Liver (tissue), 10 donors: ENCODE measurements at places on chromosomes 16 and 17.

- DNase-seq, result no peak
These were observed 80.8 kb downstream of the OMG start for GRCh38 chr17:31216031-31216751.

DNA sequence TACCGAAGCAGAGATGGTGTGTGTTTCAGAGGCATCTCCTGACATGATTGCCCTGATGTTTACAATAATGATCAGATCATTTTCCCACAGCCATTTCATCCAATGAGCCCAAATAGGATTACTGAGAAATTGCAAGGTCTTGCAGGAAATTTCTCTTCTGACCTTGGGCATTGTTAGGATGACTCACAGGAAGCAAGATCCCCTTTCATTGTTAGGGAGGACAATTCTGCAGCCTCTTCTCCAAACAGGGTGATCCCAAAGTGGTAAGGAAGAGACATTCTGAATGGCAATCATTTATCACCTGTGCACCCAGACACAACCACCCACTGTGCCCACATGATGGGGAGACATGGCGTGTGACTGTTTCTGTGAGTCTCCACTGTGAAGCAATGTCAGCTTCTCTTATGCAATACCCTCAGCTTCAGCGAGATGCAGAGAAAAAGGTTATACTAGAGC lies 306.7 kb upstream of the XYLT1 start:
- no peak for DNase-seq

DNA sequence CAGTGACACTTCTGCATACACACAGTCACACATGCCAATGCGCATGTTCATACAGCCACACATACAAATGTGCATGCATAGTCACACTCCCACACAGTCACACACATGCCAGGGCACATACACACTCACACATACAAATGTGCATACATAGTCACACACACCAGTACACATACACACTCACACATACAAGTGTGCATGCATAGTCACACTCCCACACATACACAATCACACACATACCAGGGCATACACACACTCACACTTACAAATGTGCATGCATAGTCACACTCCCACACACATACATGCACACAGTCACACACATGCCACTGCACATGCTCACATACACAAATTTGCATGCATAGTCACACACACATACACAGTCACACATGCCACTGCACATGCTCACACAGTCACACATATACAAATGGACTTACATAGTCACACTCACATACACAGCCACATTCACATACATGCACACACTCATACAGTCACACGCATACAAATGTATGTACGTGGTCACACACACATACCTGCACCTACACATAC lies 84.2 kb downstream of the SOCS1 start:
- DNase-seq, result no peak

DNA sequence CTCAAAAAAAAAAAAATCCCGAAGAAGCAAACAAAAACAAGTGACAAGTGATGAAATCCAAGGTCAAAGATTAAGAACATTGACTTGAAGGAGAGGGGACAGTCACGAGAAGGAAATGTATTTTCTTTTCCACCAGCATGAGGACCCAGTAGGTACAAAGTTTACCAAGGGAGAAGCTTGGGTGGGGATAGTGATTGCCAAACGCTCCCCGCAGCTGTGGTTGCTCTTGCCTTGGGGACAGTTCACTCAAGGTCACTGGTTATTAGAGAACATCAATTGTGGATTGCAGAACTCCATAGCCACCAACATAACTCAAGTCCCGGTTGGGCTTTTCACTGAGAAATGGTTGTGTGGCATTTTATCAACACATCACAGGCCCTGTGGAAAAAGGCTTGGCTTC lies 27.0 kb downstream of the RSL1D1 start:
- no peak for DNase-seq

DNA sequence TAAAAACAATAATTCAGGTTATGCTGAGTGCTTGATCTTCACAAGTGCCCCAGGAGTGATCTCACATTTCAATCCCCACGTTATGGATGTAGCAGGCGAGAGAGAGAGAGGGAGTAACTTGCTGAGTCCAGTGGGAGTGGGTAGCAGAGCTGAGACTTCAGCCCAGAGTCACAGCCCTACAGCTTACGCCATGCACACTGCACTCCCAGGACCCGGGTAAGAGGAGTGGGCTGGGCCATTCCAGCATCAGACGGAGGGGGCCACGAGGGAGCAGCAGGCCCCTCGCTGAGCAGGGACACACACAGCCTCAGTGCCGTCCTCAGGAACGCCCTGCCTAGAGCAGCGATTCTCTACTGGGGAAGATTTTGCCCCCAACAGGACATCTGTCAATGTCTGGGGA lies 9.8 kb upstream of the KIF19 start:
- DNase-seq, result no peak

DNA sequence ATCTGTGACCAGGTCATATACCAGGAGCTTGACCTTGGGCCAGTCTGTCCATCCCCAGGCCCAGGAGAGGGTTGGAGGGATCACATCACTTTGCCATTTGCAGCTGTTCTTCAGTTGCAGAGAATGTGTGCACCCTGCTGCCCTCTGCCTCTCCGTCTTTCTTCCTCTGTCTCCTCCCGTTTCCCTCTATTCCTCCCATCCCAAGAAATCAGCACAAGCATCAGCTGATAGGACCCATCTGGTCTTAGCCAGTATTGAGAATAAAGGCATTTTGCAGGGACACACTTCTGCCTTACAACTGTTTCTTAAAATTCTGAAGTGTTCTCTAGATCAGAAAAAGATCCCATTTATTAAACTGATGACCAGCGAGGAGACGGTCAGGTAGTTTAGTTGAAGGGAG lies 368.7 kb downstream of the CPPED1 start:
- DNase-seq, result no peak

GRCh38 chr16:14445937-14446715 lies 183.9 kb downstream of the PARN start:
- no peak for DNase-seq

- DNase-seq, result no peak
These were observed 7.9 kb downstream of the PLD6 start for GRCh38 chr17:17198281-17198680.
